ENCODE measurements at places on chromosomes 4 and X.

GRCh38 chr4:23929248-23929647, 39.4 kb upstream of the PPARGC1A start:
- DNase-seq, result no peak
- H3K36me3 ChIP-seq, result no peaks in the 10 kb centered on the region
- H3K27ac ChIP-seq, result no peak overlapping the region
- no peaks in the 10 kb centered on the region for H3K27me3 ChIP-seq

DNA sequence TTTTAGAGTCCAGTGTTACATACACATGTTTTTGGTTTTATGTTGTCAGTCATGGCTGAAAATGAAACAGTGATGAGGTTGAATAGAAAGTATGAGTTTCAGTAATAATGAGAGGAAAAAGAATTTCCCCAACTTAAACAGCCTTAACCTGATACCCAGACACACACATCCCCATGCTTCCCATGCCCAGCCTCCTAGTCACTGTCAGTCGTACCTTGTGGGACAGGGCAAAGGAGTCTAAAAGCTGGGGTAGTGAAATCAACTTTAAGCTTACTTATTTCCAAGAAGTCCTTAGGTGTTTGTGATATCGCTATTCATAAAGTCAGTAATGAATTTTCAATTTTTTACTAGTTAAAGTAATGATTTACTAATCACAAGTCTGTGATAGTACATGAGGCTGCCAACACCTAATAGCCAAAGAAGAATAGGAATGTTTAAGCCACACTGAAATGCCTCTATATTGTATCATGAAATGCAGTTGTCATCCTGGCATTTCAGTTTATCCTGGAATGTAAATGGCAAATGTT, 24.3 kb upstream of the GPR34 start:
- DNase-seq, result no peak
- H3K4me3 ChIP-seq, result no peak overlapping the region
- H3K27me3 ChIP-seq, result no peaks in the 10 kb centered on the region
- peaks cover 24% of the 10 kb centered on the region for H3K36me3 ChIP-seq
- peaks cover 4% of the 10 kb centered on the region for H3K4me1 ChIP-seq
- no peak overlapping the region for H3K27ac ChIP-seq

DNA sequence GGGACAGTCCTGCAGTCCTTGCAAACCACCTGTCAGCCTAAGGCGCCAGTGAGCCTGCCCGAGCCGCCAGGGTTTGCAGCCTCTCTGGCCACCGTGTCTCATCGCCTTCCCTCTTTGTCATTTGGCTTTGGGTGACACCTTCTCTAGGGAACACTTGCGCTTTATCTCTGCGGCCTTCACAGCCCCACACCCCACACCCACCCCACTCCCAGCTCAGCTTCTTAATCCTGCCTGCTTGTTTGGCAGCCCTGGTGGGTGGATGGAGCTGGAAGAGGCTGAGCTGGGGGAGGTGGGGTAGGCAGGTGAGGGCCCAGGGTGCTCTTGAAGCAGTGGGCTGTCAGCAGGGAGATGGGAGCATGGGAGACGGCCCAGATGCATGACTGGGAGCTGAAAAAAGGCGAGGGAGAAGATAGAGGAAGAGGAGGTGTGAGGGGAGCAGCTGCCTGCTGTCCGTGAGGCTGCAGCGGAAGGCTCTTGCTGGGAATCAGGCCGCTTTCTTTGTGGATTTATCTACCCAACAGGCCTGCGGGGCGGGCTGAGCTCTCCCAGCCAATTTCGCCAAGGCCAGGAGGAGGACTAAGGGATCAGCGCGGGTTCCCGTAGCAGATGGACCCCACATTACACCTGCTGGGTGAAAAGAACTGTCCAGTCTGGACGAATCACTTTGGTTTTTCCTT, 97.5 kb upstream of the STOX2 start:
- H3K4me1 ChIP-seq, result no peaks in the 10 kb centered on the region
- DNase-seq, result no peak
- H3K27me3 ChIP-seq, result no peaks in the 10 kb centered on the region
- H3K36me3 ChIP-seq, result no peaks in the 10 kb centered on the region

DNA sequence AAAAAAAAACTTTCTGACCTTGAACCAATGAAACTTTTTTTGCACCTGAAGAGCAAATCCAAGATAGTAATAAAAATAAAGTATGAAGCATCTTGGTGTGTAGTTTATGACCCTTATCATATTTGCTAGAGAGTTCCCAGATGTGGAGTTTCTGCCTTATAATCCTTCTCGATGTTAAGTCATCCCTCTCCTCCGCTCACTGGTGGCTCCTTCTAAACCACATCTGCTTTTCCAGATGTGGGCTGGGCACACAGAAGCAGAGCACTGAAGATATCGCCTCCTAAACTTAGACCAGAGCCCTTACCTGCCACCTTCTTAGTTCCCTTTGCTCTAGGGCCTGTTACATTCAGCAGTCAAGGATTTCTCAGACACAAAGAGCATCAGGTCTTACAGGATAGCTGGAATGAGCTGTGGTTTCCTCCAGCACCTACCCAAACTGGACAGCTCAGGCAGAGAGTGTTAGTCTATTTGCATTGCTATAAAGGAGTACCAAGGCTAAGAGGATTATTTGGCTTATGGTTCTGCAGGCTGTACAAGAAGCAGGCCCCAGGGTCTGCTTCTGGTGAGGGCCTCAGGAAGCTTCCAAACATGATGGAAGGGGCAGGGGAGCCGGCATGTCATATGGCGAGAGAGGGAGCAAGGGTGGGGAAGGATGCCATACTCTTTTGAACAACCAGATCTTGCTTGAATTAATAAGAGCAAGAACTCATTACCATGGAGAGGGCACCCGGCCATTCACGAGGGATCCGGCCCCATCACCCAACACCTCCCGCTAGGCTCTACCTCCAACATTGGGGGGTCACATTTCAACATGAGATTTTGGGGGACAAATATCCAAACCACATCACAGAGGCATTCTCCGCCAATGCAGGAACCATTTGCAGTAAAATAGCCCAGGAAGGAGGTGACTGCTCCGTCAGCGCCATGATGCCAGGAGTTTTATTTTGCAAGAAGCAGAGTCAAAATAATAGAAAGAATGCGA, 75.6 kb upstream of the HELT start:
- H3K27me3 ChIP-seq, result no peaks in the 10 kb centered on the region
- no peak overlapping the region for H3K27ac ChIP-seq
- no peaks in the 10 kb centered on the region for H3K36me3 ChIP-seq
- H3K4me1 ChIP-seq, result no peaks in the 10 kb centered on the region
- H3K4me3 ChIP-seq, result no peak overlapping the region

GRCh38 chr4:38612646-38613414, 51.2 kb upstream of the KLF3 start:
- DNase-seq, result no peak
- peaks cover 25% of the 10 kb centered on the region for H3K4me1 ChIP-seq
- no peaks in the 10 kb centered on the region for H3K36me3 ChIP-seq
- no peak overlapping the region for H3K27ac ChIP-seq

DNA sequence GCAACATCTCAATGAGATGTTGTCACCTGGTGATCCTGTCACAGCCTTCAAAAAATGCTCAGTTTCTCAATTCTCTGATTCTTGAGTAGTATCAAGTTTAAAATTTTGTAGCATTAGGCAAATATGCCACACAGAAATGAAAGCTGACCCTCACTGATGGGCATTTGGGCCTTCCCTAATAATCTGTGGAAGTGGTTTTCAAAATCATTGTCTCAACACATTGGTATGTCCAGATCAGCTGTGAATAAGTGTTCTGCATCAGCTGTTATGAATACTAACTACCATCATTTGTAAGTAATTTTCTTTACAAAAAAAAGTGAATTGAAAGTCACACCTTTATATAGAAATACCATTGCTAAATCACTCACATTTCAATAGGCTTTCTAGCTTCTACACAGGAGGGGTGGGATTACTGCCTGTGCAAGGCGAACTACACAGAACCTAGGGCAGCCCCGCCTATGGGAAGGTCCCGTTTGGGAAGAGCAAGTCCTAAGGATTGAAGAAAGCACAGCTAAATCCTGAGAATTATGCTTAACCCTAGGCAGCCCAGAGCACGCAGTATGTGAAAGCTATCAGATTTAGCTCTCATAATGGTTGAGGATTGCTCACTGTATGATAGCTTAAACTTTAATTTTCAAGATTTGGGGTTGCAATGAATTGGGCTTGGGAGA, 73.4 kb downstream of the GPC3 start:
- no peak for DNase-seq
- H3K4me1 ChIP-seq, result no peaks in the 10 kb centered on the region
- H3K4me3 ChIP-seq, result no peak overlapping the region
- H3K27ac ChIP-seq, result no peak overlapping the region
- no peaks in the 10 kb centered on the region for H3K27me3 ChIP-seq

- H3K4me3 ChIP-seq, result no peak overlapping the region
- no peaks in the 10 kb centered on the region for H3K36me3 ChIP-seq
- DNase-seq, result no peak
Measured at GRCh38 chr4:9989918-9990635, 31.2 kb downstream of the SLC2A9 start.

DNA sequence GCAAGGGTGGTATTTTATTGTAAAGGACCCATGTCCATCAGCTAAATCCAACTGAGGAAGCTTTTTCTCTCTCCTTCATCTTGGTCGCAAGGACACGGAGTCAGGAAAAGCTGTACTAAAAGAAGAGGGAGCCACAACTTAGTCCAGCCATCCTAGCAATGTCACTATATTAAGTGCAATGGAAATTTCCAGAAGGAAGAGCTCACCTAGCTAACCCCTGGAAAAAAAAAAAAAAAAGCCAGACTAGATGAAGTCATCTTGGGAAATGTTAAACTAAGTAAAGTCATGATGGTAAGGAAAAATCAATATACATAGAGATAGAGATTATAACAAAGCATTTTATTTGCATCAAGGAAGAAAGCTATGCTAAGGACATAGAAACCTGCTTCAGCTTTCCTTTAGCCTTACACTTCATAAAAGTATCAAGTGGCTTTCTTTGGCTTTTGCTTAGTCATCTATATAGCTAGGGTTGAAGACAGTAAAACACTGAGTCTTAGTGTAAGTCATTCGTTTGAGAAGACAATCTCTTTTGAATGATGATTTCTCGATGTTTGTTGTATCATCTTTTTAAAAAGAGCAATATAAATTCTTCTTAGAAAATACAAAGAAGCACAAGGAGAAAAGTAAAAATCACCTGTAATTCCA, 18.6 kb upstream of the CA5B start:
- H3K27me3 ChIP-seq, result no peaks in the 10 kb centered on the region
- DNase-seq, result no peak
- H3K36me3 ChIP-seq, result no peaks in the 10 kb centered on the region
- no peaks in the 10 kb centered on the region for H3K4me1 ChIP-seq
- H3K27ac ChIP-seq, result no peak overlapping the region

- no peak overlapping the region for H3K27ac ChIP-seq
- H3K4me1 ChIP-seq, result no peaks in the 10 kb centered on the region
- H3K27me3 ChIP-seq, result no peaks in the 10 kb centered on the region
- H3K4me3 ChIP-seq, result no peak overlapping the region
- no peak for DNase-seq
- no peaks in the 10 kb centered on the region for H3K36me3 ChIP-seq
Measured at GRCh38 chr4:95694411-95694810, 145.5 kb upstream of the PDHA2 start.

DNA sequence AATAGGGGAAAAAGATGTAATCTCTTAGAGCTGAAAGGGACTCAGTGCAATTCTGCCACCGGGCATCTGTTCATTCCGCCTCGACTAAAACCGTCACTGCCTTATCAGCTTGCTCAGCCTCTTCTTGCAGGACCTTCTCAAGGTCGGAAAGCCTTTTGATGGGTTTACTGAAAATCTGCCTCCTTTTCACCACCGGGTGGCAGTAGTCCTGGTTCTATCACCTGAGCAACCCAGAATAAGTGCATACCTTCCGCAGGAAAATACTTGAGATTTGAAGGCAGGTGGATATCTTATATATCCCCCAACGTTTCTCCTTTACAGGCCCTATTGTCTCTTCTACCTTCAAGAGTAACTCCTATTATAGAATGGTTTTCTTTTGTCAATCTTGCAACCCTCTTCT, 103.4 kb upstream of the PAK3 start:
- H3K4me1 ChIP-seq, result no peaks in the 10 kb centered on the region
- no peak for DNase-seq
- H3K27me3 ChIP-seq, result no peaks in the 10 kb centered on the region
- no peak overlapping the region for H3K4me3 ChIP-seq
- no peaks in the 10 kb centered on the region for H3K36me3 ChIP-seq

- no peak overlapping the region for H3K27ac ChIP-seq
- H3K4me1 ChIP-seq, result no peaks in the 10 kb centered on the region
- H3K27me3 ChIP-seq, result no peaks in the 10 kb centered on the region
- no peak overlapping the region for H3K4me3 ChIP-seq
Measured at GRCh38 chrX:77967631-77968030, 1.8 kb downstream of the PGAM4 start.

GRCh38 chr4:113588895-113589668, 172.5 kb downstream of the CAMK2D start:
- H3K4me1 ChIP-seq, result no peaks in the 10 kb centered on the region
- no peak for DNase-seq
- H3K4me3 ChIP-seq, result no peak overlapping the region
- H3K27ac ChIP-seq, result no peak overlapping the region
- H3K36me3 ChIP-seq, result no peaks in the 10 kb centered on the region

- DNase-seq, result no peak
- no peak overlapping the region for H3K4me3 ChIP-seq
- H3K27me3 ChIP-seq, result peaks cover 37% of the 10 kb centered on the region
- no peaks in the 10 kb centered on the region for H3K4me1 ChIP-seq
- no peaks in the 10 kb centered on the region for H3K36me3 ChIP-seq
Measured at GRCh38 chr4:3725936-3726870, 40.0 kb upstream of the ADRA2C start.

DNA sequence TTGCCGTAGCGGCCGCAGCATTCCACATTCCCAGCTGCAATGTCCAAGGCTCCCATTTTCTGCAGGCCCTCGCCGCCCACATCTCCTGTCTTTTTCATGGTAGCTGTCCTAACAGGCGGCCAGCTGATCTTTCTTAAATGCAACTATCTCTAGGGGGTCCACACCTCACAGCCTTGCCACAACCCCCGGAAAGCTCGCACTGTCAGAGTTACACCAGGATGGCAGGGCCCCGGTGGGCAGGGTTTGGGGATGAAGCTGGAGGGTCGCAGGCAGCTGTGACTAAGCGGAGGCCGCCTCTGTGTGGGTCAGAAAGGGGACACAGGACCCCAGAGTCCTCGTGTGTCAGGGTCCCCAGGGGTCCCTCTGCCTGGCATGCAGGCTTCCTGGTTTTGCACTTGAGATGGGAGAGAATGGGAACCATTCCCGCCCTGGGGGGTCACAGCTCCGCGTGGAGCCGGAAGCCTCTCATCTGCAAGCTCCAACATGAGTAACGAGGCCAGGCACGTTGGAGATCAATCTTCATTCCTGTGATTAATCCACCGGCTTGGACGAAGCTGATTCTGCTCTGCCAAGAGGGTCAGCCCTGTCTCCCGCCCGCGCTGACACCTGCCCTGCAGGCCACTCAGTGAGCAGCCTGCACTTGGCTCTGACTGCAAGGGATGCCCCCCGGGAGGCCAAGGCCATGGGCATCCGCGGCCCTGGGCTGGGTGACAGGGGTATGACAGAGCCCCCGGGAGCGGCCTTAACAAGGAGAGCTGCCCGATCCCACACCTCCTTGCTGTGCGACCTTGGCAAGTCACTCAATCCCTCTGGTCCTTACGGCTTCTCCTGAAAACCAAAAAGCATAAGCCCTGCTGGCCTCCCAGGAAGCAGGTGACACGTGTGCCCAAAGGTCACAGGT, 97.9 kb downstream of the ADRA2C start:
- H3K4me3 ChIP-seq, result no peak overlapping the region
- no peaks in the 10 kb centered on the region for H3K36me3 ChIP-seq
- peaks cover 23% of the 10 kb centered on the region for H3K27me3 ChIP-seq

All from CD4-positive, alpha-beta T cell (primary cell).